NCI-H524 treated with DMSO at 0.1 percent for 48 hours (cell line): ENCODE measurements at places on chromosomes 3 and 15.

DNA sequence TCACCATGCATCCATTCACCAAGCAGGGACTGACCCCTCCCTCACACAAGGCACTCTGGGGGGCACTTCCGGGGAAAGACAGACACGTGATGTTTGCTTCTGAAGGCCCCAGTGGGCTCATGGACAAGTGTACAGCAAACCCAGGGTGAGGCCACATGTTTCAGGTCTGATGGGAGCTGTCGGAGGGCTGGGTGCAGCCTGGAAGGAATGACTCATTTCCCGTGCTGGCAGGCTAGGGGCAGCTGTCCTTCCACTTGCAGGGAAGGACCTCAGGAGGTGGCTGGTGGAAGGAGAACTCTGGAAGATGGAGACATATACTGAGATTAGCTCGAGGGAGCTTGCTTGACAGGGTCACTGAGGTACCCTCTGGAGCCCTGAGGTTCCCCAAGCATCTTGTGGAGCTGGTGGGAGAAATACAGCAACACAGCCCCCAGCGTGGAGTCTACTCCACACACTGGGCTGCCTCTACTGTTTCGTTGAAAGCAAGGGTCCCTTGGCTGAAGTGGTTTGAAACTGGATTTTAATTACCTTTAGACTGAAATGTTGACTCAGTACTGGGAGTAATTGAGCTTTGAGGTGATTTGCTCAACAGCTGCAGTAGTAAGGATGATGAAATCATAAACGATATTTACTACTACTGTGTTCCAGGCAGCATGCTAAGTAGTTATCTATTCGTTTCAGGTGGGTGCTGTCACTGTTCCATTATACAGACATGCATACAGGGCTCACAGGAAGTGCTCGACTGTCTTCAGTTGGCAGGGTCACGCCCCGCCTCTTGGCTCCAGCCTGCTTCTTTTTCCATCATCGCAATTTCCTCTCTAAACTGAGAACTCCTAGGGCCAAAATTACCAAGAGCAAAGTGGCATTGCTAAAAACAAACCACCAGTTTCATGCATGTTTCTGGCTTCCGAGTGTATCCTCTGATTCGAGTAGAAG, 230.4 kb downstream of the ADAMTS17 start:
- DNase-seq = no peak

- DNase-seq = no peak
Measured at GRCh38 chr3:56219894-56220805, 248.1 kb downstream of the ERC2 start.

DNA sequence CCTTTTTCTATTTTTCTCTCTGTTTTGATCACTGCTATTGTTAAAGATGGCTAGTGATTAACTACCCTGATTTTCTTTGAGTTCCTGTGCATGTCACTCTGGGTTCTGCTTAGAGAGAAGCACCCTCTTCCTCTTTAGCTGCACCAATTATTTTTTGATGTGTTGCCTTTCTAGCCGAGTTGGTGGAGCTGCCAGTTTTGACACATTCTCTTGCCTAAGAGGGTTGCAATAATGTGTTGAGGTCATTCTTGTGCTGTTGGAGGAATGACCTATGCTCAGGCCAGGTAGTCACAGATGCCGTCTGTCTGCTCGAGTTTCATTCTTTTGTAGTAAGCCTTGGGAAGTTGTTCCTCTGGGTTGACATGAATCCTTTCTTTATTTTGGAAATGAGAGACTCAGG, 84.6 kb upstream of the DPH6 start:
- DNase-seq = no peak

GRCh38 chr15:71658827-71659729, 151.3 kb upstream of the NR2E3 start:
- no peak for DNase-seq

- DNase-seq = peak; percentile 82
Measured at GRCh38 chr15:97858296-97858695, 102.2 kb upstream of the ARRDC4 start.

DNA sequence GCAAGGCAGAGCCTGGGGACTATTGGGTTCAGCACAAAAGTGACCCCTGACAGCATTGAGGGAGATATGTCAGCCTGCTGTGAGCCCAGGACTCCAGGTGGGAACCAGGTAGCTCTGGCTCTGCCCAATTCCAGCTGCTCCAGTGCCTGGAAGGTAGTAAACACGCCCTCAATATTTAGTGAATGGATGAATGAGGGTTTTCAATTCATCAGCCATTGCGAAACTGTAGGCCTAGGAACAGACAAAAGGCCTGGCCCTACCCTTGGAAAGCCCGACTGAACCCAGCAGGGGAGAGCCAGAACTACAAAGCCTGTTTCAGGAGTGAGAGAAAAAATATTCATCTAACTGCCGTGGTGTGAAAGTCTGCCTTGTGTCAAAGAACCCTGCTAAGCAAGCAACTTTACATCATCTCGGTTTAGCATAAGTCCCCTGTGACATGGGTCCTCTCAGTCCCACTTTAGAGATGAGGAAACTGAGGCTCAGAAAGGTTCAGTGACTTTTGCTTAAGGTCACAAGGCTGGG, 8.1 kb upstream of the CSK start:
- DNase-seq = no peak

GRCh38 chr3:161713731-161714130, 217.1 kb downstream of the OTOL1 start:
- no peak for DNase-seq

GRCh38 chr3:56144805-56145204, 323.5 kb downstream of the ERC2 start:
- no peak for DNase-seq

DNA sequence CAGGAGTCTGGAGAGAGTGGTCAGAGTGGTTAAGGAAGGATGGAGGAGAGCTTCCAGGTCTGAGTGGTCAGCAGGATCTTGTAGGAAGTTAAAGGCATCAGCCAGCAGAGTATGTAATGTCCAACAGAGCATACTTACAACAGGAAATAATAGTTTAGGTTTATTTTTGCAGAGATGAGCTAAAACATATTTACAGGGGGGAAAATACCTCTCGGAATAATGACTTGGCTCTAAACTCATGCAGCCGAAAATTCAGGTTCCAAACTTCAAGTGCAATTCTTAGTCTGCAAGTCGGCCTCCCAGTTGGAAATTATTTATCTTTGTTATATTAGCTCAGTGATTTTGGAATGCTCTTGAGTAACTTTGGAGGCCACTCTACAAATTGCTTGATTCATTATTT, 385.0 kb upstream of the C2CD4B start:
- DNase-seq = no peak

- DNase-seq = no peak
Measured at GRCh38 chr3:179072100-179072438, 460 bp upstream of the ZMAT3 start.

DNA sequence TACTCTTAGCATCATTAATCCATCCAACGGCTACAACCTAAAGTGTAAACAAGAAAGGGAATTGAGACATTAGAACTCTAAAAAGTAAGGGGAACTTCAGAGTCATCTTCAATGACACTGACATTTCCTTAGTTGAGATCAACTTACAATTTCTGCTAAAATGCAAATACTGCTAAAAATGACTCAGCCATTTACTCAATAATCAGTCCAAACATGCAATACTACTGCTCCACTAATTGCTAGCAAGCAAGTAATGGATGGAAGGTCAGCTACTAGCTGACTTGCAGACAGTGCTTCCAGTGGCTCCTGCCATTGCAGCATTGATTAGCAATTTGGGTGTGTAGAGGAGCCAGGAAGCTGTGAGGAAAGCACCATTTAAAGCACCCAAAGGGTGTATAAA, 28.4 kb downstream of the CD200R1L start:
- DNase-seq = no peak

DNA sequence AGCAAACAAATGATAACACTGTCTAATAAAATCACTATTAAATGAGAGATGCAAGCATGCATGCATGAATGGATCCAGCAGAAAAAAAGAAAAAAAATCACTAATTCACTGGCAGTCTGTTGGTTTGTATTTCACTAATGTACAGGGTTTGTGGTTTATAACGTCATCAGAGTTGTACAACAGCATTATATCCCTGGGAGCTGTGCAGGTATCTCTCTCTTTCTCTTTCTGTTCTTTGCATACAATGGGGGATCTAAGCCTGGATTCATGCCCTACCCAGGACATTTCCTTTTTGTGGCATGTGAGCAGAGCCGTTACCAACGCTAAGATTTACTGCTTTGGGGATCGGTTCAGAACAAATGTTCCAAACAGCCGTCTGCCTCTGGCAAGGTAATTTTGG, 229.5 kb downstream of the SOX2 start:
- no peak for DNase-seq

DNA sequence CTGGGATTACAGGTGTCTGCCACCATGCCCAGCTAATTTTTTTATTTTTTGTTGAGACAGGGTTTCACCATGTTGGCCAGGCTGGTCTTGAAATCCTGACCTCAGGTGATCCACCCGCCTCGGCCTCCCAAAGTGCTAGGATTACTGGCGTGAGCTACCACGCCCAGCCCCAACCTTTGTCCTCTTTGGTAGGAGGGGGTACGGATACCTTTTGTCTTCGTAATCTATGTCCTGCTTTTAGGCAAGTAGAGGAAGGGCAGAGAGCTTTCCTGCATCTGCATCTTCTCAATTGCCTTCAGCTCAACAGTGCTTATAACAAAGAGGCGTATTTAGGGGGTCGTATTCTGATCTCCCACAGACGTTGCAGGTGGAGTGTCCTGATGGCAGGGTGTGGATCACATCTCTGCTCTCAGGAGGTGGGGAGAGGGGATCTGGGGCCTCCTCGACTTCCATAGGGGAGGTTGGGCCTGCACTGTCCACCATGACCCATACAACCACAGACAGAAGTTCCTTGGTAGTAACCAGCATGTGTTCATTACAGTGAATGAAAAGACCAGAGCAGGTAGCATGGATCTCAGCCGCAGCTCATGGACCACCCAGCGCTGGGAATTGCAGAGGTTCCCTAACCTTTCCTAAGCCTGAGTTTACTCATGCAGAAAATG, 21.4 kb upstream of the KCTD6 start:
- DNase-seq = no peak

- no peak for DNase-seq
Measured at GRCh38 chr3:46979958-46980497, 562 bp downstream of the NBEAL2 start.

- no peak for DNase-seq
Measured at GRCh38 chr3:120595788-120596115, 384 bp upstream of the NDUFB4 start.

DNA sequence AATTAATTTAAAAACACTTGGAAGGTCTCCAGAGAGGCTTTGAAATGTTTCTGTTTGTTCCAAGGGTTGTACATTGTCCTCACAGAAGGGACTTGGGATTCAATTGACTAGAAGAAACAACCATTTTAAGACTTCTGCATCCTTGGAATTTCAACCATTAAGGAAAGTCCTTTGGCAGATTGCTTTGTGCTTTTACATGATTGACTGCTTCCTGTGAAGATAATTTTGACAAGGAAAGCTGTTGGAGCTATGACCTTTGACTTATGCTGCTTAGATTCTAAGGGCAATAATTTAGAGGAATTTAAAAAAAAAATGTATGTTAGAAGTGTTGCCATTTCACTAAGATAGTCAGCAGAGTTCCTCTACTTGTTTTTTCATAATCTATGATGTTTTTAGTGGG, 483.9 kb upstream of the TBL1XR1 start:
- no peak for DNase-seq

- DNase-seq = no peak
Measured at GRCh38 chr3:168860592-168860991, 764.9 kb upstream of the GOLIM4 start.

GRCh38 chr3:61848885-61849284, 287.5 kb downstream of the PTPRG start:
- DNase-seq = no peak

- DNase-seq = no peak
Measured at GRCh38 chr3:120173056-120173675, 78.9 kb upstream of the GSK3B start.

DNA sequence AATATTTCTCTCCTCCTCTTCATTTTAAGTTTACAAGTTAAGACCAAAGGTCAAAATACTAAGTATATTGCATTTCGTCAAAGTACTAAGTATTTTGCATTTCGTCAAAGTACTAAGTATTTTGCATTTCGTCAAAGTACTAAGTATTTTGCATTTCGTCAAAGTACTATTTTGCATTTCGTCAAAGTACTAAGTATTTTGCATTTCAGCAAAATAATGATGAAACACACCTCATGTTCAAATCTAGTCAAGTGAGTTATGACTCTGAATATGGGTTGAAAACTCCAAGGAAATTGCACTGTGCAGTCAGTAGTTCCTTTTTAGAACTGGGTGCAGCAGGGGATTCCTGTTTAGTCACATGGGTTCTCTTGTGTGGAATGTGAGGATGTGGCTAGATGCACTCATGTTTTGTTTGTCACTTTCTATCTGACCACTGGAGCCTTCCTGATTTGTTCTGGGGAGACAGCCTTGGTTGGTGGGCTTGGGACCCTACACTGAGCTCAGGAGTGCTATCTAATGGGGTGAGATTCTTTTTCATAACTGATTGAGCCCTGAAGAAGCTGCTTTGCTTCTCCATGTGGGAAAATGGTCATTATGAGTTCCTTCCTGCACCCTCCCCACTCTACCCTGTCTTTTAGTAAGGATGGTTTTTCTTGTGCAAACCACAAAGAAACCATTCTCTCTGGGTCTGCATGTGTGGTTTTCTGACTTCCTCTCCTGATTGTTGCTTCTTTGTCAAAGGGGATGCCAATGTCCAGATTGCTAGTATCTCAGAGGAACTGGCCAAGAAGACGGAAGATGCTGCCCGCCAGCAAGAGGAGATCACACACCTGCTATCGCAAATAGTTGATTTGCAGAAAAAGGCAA, 73.4 kb downstream of the CCK start:
- no peak for DNase-seq

GRCh38 chr3:64848822-64849221, 161.0 kb upstream of the ADAMTS9 start:
- DNase-seq = no peak

- peak; percentile 15 for DNase-seq
Measured at GRCh38 chr15:91224755-91225380, 124.8 kb downstream of the SV2B start.

DNA sequence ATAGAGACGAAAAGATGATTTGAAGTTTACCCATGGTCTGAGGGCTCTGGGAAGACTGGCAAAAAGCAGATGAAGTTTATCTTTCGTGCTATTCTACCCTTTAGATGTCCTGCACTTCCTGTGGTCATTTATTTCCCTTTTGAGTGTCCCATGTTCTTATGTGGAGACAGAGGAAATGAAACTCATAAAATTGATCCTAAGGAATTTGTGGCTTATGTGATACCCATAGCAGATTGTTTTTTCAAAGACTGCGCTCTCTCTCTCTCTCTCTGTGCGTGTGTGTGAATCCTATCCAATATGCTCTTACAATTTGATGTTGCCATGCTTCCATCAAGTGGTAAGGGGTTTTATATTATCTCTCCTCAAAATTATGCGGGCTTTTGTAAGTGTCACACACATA, 607.5 kb upstream of the DPPA4 start:
- no peak for DNase-seq

DNA sequence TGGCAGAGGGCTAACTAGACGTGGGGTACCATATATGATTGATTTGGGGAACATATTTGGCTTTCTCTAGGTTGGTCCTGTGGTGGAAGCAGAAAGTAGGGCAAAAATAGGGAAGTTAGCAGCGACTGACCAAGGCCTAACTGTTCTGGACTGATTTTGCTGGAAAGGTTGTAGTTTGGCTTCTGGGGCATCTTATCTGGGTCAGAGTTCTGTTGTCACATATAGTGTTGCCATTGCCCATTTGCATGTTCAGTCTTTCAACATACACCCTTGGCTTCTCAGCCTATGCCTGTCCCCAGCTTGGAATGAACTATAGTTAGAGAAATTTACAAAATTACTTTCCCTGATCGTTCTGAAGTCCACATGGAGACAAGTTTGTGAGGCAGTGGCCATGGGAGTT, 426.5 kb downstream of the TBC1D5 start:
- no peak for DNase-seq

GRCh38 chr3:33577588-33577987, 137.4 kb upstream of the UBP1 start:
- DNase-seq = no peak
